GM20000 (cell line): ENCODE measurements at places on chromosomes 6 and 20.

DNA sequence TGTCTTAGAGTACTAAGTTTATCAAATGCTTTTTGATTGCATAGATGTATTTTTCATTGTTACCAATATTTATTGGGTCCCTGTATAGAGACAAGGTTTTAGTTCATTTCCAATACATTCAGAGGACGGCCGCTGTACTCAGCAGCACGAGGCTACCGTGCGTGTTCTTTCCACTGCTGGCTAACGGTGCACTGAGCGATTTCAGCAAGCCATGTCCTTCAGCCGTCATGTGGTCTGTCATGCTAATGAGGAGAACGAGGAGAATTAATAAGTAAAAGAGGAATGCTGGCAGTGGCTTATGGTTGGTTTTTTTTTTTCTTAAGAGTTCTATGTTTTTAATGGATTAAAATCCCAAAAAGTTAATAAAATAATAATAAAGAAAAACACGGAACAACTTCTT is 253.6 kb downstream of the ARID1B start:
- no peak for DNase-seq

DNA sequence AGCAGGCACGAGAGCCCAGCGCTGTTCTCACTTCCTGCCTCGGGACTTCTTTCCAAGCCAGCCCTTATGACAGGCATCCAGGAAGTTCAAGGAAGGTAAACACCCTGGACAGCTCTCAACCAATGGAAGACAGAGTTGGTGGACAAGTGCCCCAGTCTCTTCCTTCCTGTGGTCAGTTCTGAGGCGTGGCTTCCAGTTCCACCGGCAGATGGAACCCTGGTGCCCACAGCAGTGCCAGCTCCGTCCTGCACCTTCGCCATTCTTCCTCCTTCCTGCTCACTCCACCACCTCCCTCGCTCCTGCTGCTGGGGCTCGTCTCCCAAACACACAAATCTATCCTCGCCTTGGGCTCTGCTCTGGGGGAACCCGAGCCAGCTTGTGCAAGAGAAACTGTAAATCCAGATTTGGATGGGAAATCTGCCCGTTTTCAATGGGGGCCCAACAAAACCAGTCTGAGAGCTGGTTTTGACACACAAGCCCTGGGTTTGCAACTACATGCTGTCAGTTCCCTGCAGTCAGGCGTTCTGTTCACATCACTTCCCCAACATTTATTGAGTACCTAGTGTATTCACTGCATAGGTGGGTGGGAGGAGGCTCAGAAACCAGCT is 162.7 kb downstream of the GRM4 start:
- no peak for DNase-seq

DNA sequence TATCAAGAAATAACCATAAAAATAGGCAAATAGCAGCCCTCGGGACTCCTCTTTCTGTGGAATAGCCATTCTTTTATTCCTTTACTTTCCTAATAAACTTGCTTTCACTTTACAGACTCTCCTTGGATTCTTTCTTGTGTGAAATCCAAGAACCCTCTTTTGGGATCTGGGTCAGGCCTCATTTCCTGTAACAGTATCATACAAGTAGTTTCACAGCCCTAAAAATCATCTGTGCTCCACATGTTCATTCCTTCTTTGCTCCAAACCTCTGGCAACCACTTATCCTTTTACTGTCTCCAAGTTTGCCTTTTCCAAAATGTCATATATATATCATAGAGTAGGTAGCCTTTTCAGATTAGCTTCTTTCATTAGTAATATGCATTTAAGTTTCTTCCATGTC is 13.5 kb upstream of the NT5E start:
- DNase-seq: no peak

DNA sequence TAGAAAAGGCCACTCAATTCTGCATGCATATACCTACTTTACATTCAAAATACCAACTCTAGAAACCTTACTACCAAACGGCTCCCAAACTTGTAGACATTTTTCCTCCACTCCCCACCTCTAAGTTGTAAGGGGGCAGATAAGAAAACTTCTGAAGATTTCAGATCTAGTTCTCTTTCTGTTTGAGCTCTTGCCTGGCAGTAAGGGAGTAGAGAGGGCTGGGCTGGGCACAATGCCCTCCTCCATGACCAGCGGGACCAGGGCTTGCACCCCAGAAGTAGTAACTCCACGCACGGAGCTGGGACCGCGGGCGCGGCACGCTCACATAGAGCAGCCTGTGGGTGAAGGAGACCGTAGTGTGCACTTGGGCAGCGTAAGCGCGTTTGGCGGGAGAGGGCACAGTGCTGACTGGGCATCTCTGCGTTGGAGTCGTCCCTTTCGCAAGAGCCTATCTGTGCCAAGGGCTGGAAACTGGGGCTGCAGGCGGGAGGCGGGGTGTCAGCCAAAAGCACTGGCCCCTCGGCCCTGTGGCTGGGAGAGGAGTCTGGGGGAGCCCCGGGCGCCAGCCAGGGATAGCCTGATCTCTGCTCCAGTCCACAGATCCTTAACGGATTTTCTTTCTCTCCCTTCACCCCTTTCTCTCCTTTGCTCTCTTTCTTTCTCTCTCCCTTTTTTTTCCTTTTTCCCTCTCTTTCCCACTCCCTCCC is 32.4 kb downstream of the PHACTR1 start:
- no peak for DNase-seq

DNA sequence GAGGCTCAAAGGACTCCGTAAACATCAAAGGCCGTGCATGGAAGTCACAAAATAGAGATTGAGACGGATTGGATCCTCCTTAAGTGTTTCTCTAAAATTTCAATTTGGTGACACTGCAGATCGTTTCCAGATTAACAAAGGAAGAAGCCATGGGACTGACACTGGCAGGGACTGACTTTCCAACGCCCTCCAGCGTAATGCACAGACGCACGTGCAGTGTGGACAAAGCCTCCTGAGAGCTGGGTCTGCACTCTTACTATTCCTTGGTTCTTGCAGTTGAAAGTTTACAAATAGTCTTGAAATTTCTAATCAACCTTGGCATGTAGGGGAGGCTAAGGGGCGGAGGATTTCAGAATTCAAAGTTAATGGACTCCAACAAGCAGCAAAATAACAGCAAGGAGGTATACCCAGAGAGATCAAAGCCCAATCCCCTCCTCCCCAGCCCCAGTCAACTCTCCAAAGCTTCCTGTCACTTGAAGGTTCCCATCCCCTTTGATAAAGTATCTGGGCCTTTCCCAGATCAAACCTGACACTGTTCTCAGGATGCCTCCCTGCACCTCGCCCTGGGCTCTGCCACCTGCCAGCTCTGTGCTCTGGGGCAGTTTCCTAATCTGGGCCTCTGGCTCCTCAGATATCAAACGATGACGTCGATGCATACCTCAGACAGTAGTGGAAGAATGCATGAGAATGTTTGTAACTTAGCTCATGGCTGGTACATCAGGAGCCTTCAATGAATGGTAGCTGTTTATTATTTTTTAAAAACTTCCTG is 106.5 kb upstream of the TRAF3IP2 start:
- DNase-seq: no peak

GRCh38 chr20:2109425-2110210 is 8.0 kb downstream of the STK35 start:
- DNase-seq: no peak

DNA sequence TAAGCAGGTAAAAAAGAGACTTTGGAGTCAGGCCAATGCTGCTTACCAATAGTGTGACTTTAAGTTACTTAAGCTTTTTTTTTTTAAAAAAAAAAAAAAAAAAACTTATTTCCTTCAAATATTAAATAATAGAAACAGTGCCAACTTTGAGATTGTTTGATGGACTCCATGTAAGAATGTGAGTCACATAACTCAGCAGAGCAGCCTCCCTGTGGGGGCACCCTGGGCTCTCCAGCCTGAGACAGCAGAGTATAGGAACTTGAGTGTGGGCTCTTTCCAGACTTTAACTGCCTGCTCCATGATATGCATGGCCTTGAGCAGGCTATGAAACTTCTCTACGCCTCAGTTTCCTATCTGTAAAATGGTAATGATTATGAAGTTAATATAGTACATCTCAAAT is 113.3 kb upstream of the SAMD5 start:
- no peak for DNase-seq

DNA sequence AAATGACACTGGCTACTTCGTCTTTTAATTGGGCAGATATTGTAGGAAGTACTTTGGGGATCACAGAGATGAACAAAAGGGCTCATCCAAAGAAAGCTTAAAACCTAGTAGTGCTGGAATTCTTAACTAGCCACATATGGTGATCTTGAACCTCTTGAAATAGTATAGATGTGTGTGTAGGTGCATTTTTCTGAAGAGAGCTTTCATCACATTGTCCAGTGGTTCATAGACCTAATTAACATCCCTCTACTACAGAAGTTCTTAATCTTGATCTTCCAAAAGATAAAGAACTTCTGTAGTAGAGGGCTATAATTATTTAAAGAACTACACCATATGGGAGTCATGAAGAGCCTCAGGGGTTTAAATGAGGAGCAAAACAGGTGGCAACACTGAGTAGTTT is 2.3 kb upstream of the PRIM2 start:
- DNase-seq: no peak

- no peak for DNase-seq
Measured at GRCh38 chr20:1124421-1124820, 6.0 kb downstream of the PSMF1 start.

DNA sequence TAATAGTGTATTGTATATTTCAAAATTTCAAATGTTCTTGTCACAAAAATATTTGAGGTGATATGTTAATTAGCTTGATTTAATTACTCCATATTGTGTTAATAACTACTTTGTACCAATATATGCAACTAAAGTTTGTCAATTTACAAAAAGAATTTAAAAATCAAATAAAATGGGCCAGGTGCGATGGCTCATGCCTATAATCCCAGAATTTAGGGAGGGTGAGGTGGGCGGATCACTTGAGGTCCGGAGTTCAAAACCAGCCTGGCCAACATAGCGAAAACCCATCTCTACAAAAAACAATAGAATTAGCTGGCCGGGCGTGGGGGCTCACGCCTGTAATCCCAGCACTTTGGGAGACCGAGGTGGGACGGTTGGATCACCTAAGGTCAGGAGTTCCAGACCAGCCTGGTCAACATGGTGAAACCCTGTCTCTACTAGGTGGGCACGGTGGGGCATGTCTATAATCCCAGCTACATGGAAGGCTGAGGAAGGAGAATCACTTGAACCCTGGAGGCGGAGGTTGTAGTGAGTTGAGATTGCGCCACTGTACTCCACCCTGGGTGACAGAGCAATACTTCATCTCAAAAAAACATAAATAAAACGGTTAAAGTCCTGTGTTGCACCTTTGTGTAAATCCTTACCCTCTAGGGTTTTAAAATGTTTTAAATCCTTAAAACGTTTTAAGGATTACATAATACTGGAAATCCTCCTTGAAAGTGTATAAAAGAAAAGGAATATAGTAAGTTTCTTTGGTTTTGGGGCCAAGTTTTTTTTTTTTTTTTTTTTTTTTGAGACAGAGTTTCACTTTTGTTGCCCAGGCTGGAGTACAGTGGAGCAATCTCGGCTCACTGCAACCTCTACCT is 4.0 kb downstream of the HSPA1B start:
- no peak for DNase-seq

- DNase-seq: no peak
Measured at GRCh38 chr20:34945315-34946077, 10.1 kb downstream of the GSS start.

- DNase-seq: no peak
Measured at GRCh38 chr6:63610944-63611343, 24.7 kb upstream of the PHF3 start.

GRCh38 chr6:2977799-2978590 is 6.6 kb upstream of the SERPINB6 start:
- DNase-seq: no peak

DNA sequence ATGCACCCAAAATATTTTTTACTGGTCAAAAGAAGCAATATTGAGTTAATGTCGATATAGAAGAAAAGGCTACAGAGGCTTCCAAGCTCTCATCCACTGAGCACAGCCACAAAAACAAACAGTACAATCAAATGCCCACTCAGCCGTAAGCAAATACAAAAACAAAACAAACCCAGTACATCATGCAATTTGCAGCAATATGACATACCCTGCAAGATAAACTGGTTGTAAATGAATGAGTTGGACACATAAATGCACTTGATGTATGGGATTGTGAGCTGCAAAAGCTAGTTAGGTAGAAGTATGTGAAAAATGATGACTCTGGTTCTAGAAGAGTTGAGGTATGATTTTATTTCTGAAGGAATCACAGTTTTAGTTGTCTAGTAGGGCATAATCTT is 83.9 kb downstream of the SESN1 start:
- DNase-seq: no peak

DNA sequence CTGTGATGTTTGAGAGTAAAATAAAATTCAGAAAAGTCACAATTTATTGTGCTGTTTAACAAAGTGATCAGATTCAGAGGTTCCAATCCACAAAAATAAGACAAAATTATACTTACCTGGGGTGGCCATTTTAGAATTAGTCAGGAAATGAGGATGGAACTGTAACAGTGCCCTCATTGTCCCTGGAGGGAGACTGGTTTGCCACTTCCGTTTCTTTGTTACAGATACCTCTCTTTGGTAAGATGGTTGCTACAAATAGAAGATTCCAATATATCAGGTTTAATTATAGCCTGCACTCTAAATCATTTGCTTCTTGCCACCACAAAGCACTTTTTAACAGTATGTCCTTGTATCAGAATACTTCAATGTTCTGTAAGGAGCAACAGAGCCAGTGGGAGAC is 95.6 kb downstream of the CTNNBL1 start:
- DNase-seq: no peak

DNA sequence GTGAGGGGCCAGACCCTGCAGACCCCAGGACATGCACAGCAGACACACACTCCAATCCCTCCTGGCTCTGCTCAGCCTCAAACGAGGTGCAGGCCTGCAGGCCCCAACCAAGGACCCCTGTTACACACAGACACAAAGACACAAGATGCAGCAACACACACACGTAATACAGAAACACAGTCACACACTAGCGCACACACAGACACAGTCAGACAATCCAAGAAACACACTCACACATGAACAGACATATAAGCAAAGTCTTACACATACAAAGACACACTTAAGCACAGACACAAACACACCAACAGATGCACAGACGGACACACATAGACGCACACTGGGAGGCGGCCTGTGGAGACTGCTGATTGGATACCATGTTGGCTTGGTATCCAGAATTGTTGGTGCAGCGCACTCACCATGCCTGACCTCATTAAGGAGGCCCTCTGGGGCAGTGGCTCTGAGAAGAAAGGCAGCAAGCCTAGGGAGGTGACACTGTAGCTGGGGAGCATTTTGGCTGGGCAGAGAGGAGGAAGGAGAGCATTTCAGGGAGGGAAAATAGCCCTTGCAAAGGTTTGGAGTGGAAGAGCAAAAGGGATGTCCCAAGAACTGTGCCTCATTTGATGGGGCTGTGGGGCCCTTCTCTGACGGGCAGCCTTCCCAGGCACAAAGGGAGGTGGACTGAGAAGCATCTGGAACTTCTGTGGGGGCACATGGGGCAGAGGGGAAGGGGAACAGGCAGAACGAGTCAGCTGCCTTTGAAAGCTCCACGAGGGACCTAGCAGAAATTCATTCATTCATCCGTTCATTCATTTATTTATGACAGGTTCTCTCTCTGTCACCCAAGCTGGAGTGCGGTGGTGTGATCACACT is 1.4 kb upstream of the HSPA12B start:
- no peak for DNase-seq
